Renal cortical epithelial cell (primary cell): ENCODE measurements at places on chromosomes 13 and 19. TPM values are rescaled to one million over a fixed set of nuclear protein-coding genes. Genes with fewer than 3 reads are reported as not detected.

DNA sequence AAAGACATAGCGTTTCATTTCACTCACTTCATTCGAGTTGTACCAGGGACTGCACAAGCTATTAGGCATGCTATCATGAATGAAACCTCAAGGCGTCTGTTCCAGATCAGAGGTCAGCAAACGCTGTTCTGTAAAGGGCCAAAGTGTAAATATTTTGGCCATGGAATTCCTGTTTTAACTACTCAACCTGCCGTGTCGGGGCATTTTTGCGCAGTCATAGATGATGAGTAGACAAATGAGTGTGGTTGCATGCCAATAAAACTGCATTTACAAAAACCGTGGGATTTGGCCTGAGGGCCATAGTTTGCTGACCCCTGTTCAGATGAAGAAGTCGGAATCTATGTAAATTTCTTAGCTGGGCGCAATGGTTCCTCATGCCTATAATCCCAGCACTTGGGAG, 6.5 kb downstream of the INSR start:
- peak; percentile 94 for DNase-seq

KLK4 gene
- total RNA-seq: not detected in 2 replicates

PRTN3 gene
- not detected in 2 replicates for total RNA-seq

JSRP1 gene
- 3.3 TPM in 1 of 2 replicates, not detected in the other for total RNA-seq

PLVAP gene
- total RNA-seq: 0.10 and 0.52 TPM in 2 replicates

- no peak for DNase-seq
Measured at GRCh38 chr19:51135986-51136762, 5.9 kb upstream of the SIGLEC7 start.

DNA sequence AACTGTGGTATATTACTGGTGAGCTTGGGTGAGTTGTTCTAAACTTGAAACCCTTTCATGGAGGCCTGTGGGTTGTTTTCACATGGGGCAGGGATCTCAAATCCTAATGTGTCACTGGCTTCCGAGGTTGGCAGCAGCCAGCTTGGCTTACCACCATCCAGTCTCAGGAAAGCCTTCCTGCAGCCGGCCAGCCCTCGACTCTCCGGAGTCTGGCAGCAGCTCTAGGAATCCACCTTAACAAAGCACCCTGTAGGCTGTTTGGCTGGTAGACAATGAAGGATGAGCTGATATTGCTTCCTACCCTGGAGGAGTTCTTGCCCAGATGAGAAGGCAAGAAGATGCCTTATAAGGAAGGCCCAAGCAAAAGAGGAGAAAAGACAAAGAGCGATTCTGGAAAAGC, 188.3 kb downstream of the KLF12 start:
- DNase-seq: no peak
